ENCODE measurements at places on chromosomes 5 and 9. TPM values are rescaled to one million over a fixed set of nuclear protein-coding genes. Genes with fewer than 3 reads are reported as not detected.

SLC36A1 gene
- 14.5 TPM for total RNA-seq

PFN3 gene
- total RNA-seq = not detected

ZDHHC12 gene
- total RNA-seq = 20.7 TPM

GPR150 gene
- total RNA-seq = not detected

ESM1 gene
- 0.23 TPM for total RNA-seq

DNA sequence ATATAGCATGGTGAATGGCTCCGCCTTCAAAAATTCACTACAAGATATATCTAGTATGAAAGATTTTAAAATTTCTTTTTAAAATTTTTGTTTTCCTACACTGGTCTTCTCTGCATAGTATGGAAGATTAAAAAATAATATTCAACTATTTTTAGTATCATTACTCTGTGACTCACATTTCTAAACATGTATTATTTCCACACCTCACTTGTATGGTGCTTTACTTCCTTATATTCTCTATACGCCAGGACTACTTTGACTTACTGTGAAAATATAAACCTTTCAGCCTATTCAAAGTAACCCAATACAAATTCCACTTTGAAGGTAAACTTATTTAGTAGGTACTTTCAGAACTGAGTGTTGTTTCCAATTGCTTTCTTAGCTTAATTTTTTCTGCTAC lies 26.8 kb upstream of the TXNDC8 start:
- no peak for DNase-seq

DNA sequence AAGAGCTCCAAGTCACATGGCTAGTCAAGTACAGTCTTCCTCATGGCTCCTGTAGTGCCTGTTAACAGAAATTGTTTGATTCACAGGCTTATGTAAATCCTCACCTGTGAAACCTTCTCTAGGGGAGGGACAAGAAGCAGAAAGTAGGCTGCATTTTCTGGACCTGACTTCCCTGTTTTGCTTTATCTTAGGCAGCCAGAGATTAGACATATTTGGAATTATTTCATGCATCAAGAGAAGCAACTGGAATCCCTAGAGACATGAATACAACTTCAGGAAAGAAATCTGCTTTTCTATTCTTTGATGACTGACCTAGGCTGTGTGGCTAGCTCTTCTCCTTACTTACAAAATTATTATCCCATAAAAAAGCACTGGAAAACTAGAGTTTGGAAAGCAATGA lies 52.3 kb downstream of the CAST start:
- no peak for DNase-seq

- no peak for DNase-seq
These were observed 36.0 kb upstream of the FBN2 start for GRCh38 chr5:128574041-128574440.

DNA sequence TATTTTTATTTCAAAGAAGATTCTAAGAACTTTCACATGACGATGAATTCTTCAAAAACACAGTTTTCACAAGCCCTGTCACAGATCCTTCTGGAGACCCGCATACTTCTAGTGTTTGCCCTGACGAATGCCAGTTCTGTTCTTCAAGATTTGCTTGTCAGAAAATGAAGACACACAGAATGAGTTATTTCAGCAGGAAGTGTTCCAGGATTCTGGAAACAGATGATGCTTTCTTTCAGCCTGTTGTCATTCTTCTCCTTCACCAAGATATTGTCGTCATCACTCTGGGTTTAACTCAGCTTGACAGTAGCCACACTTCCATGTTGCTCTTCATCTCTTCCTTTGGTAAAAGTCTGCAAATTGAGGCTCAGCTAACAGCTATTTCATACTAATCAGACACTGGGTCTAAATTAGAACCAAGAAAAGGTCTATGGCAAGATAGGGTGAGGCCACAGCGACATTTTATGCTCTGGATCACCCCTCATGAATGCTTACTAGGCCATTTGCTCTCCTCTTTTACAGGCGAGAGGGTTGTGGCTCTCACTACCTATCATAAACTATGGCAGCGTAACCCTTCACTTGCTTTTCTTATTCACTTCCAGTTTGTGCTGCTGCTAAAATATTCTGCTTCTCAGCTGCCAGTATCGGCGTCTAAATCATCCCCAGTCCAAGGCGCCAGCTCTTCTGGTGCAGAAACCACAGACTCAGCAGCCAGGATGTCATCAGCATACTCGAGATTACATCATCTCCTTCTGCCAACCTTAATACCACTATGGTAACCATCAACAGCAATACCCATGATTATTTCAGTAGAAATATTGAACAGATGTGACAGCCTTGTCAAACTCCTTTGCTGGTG lies 159.6 kb upstream of the TBCA start:
- DNase-seq = no peak

- no peak for DNase-seq
These were observed 190.7 kb upstream of the TAS2R1 start for GRCh38 chr5:9820691-9821449.

GRCh38 chr5:181200816-181201215 lies 4.2 kb downstream of the TRIM7 start:
- DNase-seq = no peak

- no peak for DNase-seq
These were observed 104.7 kb downstream of the KCTD16 start for GRCh38 chr5:144275329-144275728.

GRCh38 chr5:67000794-67001475 lies 195.7 kb downstream of the CD180 start:
- no peak for DNase-seq

GRCh38 chr9:84490842-84491325 lies 150.3 kb upstream of the SLC28A3 start:
- DNase-seq = no peak

GRCh38 chr9:98929071-98929470 lies 14.6 kb upstream of the COL15A1 start:
- DNase-seq = no peak

DNA sequence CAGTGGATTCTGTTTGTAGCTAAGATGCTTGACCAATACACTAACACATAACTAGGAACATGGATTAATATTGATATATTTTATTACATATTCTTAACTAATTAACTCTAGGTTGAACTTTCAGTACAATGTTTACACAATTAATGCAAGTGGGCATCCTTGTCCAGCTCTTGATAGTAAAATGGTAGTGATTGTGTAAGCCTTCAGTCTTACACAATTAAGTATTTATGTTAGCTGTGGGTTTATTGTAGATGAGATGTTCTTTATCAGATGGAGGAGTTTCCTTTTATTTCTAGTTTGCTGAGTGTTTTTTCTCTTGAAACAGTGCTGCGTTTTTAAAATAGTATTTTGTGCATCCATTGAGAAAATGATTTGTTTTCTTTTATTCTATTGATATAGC lies 1210.8 kb downstream of the CDH12 start:
- no peak for DNase-seq

DNA sequence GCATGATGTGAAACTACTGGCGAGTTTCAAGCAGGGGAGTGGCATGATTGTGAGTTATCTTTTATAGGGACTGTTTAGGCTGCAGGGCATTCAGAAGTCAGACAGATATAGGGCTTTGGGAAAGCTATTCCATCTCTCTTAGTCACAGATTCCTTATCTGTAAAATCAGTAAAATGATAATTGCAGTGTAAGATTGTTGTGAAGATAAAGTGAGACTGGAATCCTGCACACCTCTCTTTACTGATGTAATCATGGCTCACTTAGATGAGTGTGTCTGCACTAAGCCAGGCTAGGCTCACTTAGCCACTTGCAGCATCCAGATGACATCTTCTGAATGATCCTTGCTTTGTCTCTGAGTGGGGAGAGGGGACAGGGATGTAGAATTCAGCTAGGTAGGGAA lies 81.8 kb upstream of the MAMDC2 start:
- DNase-seq = no peak

DNA sequence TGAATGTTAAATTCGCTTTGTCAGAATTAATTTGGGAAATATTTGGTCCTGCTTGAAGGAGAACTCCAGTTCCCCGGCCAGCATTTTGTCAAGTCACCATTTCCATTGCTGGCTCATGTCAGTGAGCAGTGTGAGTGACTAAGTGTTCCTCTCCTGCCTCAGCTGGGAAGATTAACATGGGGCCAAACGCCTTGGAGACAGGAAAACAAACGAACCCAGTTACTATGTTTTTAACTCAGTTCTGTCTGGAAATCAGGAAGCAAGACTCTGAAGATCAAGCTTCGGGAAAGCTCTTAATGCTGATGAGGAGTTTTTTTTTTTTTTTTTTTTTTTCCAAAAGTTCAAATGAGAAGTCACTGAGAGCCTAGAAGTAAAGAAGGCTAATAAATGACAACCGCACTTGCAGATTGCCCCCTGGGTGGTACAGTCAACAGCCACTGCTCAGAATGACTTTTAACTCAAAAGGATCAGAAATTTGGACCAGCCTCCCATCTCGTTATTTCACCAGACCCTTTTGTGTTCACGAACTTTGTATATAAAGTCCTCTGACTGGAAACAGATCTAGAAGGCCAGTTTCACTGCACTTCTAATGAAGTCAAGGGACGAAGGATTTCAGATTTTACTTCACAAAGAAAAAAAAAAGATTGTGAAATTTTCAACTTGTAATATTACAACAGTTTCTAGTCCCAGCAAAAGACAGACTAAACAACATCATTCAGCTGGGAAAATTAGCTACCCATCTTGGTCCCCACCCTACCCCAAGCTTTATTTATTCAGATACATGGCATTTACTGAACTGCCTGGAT lies 121.3 kb downstream of the LHFPL2 start:
- DNase-seq = no peak

DNA sequence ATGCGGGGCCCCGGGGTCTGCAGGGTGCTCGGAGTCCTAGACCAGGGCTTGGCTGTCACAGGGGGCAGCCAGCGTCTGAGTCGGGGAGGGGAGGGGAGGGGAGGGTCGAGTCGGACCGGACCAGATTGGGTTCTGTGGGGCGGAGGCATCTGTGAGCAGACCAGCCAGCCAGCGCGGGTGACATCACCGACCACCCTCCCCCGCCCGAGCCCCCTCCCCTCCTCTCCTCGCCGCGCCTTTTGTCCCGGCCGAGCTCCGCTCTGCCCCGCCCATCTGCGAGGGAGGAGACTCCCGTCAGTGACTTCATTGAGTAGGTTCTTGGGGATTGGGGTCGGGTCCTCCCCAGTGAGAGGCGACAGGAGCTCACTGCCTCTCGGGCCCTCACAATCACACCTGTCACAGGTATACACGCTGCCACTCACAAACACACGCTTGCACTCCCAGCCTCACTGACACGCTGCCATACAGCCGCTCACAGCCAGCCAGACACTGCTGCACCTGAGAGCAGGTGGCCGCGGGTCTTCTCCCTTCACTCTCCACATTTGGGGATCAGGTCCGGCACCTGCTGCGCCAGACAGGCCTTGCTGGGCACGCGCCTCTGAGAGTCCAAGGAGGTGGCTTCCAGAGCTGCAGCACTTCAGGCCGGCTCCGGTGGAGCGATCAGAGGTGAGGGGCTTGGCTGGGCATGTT lies 546 bp downstream of the DNAJB5 start:
- peak; percentile 62 for DNase-seq

DNA sequence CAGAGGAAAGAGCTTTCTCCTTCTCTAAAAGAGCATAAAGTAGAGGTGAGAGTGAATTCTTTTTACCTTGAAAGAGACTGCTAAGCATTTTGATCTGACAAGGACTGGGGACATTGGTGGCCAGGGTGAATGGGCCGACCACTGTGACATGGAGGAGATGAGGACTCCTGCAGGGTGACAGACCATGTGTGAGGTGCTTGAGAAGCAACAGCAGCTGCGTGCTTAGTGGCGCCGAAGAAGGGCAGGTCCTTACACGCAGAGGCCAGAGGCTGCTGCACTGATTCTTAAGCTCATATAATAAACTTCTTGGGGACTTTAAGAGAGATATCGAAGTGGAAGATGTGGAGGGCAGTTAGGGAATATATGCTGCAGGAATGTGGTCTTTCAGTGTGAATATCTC lies 8.7 kb upstream of the JAKMIP2 start:
- DNase-seq = no peak

DNA sequence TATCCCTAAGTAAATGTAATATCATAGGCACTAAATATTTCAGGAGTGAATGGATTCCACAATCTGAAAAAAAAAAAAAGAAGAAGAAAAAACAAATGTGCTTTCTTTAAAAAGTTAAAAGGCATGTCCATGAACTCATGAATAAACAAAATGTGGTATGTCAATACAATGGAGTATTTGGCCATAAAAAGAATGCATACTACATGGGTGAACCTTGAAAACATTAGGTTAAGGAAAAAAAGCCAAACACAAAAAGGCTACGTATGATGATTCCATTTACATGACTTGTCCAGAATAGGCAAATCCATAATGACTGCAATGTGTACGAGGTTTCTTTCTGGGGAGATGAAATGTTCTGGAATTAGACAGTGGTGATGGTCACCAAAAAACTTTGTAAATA lies 45.3 kb downstream of the FNIP1 start:
- no peak for DNase-seq

DNA sequence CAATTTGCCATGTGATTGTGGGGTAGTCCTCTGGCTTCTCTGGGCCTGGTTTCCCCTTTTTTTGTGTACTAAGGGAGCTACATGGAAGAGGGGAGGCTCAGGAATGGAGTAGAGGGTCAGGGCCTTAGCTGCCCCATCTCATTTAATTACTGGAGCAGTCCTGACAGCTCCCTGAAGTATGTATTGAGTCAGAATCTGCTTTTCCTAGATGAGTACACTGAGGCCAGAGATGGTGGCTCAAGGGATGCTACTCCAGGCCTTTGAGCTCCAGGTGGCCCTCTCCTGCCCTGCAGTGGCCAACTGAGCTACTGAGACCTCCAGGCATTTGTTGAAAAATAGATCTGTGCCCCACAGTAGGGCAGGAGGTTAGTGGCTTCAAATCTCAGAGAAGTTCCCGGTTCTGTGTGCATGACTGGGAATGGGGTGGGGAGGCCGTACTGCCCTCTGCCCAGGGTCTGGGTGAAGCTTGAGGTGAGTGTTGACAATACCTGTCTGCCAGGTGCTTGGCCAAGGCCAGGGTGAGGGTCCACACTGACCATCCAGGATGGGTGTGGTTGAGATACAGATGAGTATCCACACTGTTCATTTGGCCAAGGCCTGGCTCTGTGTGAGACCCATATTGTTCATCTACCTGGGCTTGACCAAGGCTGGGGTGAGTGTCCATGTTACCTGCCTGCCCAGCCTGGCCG lies 45.7 kb downstream of the CXXC5 start:
- DNase-seq = no peak
